Naive thymus-derived CD4-positive, alpha-beta T cell (primary cell): ENCODE measurements at places on chromosomes 4 and X.

GRCh38 chrX:50812995-50813842 lies 775 bp downstream of the SHROOM4 start:
- H3K4me1 ChIP-seq, result no peaks in the 10 kb centered on the region
- H3K36me3 ChIP-seq, result no peaks in the 10 kb centered on the region
- H3K27me3 ChIP-seq, result no peaks in the 10 kb centered on the region
- no peak overlapping the region for H3K4me3 ChIP-seq
- no peak overlapping the region for H3K27ac ChIP-seq

GRCh38 chrX:30220661-30221060 lies 5.3 kb downstream of the MAGEB2 start:
- DNase-seq, result no peak
- no peak overlapping the region for H3K27ac ChIP-seq
- no peaks in the 10 kb centered on the region for H3K36me3 ChIP-seq
- H3K4me3 ChIP-seq, result no peak overlapping the region
- H3K4me1 ChIP-seq, result no peaks in the 10 kb centered on the region
- H3K27me3 ChIP-seq, result no peaks in the 10 kb centered on the region

- DNase-seq, result no peak
- H3K4me3 ChIP-seq, result no peak overlapping the region
- H3K4me1 ChIP-seq, result peaks cover 11% of the 10 kb centered on the region
Measured at GRCh38 chr4:184548648-184549341, 74.4 kb upstream of the IRF2 start.

DNA sequence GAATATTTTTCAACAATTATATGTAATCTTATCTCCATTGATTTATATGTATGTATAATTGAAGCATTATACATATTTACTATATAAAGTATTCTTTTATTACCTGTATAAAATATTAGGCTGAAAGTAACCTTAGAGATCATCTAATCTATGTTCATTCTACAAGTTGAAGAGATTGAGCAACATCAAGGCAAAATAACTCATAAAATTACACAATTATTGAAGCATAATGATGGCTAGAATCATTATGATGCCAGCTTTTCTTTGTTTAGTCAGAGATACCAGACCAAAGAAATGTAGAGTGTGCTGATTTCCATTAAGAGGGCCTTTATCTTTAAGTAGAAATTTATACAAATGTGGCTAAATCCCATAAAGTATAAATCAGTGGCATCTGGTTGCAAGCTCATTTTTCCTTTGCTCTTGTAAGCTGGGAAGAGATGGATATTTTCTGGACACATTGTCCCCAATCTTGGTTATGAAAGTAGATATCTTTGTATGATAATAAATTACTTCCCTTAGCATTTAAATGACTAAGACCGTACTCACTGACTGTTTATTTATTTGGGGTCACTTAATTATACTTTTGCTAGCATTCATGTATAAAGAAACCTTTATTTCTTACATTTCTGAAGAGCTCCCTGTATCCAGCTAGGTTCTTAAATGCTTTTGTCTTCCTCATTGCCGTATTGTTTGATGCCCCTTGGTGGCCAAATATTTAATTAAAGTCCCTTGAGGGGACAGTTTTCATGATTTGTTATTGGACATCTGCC lies 339.8 kb downstream of the PCDH7 start:
- H3K4me1 ChIP-seq, result no peaks in the 10 kb centered on the region
- H3K27ac ChIP-seq, result no peak overlapping the region
- H3K36me3 ChIP-seq, result no peaks in the 10 kb centered on the region
- no peak overlapping the region for H3K4me3 ChIP-seq
- H3K27me3 ChIP-seq, result no peaks in the 10 kb centered on the region

DNA sequence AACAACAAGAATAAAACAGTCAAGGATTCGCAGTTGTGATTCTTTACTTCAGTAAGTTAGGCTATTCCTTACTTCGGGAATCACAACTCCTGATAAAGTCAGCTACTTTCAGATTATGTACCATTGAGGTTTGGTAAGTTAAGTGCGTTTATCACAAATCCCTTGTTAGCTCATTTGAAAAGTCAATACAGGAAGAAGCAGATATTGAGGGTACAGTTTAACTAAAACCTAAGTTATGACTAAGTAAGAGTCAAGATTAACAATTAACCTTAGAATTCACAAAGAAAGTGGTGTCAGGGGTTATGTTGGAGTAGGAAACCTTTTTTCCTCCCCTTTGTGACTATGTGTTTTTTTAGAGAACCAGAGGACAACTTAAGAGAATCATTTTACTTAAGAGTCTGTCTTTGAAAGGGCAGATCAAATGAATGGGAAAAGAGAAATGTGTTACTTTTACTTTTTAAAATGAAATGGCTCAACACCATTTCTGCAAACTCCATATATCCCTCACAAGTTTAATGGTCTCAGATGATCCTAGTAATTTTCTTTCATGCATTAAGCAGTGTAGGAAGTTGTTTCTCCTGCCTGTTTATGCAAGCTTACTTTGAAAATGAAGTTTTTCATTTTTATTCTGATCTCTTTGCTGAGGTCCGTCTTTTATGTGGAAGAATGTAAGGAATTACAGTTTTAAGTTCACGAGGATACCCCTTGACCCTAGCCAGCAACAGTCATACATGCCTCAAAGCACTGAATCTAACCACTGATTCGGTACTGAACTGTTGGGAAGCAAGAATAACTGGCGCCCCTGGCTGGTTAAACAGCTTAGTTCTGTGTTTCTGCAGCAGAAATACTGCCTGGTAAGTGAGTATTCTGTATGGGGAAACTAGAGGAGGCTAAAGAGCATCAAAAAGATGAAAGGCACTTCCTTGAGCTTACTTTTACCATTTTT lies 211.7 kb downstream of the SLC4A4 start:
- no peaks in the 10 kb centered on the region for H3K36me3 ChIP-seq
- no peaks in the 10 kb centered on the region for H3K27me3 ChIP-seq
- DNase-seq, result no peak
- no peaks in the 10 kb centered on the region for H3K4me1 ChIP-seq
- H3K4me3 ChIP-seq, result no peak overlapping the region
- no peak overlapping the region for H3K27ac ChIP-seq

- H3K4me1 ChIP-seq, result no peaks in the 10 kb centered on the region
- no peaks in the 10 kb centered on the region for H3K27me3 ChIP-seq
- DNase-seq, result no peak
- H3K27ac ChIP-seq, result no peak overlapping the region
- H3K4me3 ChIP-seq, result no peak overlapping the region
- no peaks in the 10 kb centered on the region for H3K36me3 ChIP-seq
Measured at GRCh38 chr4:5365071-5366008, 314.1 kb downstream of the STK32B start.

DNA sequence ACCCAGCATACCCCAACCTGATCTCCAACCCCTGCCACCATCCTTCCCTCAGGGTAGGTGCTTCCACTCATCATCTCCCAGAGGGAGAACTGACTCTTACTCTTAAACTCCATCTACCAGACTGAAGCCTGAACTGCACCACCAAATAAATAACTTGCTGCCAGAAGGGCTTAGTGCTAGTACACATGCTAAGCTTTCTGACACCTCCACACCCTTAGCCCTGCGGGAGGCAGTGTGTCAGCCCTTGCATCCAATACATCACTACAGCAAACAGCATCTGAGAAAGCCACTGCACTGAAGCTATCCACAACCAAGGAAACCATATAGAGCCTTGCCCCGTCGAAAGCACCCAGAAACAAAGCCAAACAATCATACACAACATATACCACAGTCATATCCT lies 68.6 kb upstream of the MCF2 start:
- no peaks in the 10 kb centered on the region for H3K36me3 ChIP-seq
- H3K4me3 ChIP-seq, result no peak overlapping the region
- no peak overlapping the region for H3K27ac ChIP-seq

DNA sequence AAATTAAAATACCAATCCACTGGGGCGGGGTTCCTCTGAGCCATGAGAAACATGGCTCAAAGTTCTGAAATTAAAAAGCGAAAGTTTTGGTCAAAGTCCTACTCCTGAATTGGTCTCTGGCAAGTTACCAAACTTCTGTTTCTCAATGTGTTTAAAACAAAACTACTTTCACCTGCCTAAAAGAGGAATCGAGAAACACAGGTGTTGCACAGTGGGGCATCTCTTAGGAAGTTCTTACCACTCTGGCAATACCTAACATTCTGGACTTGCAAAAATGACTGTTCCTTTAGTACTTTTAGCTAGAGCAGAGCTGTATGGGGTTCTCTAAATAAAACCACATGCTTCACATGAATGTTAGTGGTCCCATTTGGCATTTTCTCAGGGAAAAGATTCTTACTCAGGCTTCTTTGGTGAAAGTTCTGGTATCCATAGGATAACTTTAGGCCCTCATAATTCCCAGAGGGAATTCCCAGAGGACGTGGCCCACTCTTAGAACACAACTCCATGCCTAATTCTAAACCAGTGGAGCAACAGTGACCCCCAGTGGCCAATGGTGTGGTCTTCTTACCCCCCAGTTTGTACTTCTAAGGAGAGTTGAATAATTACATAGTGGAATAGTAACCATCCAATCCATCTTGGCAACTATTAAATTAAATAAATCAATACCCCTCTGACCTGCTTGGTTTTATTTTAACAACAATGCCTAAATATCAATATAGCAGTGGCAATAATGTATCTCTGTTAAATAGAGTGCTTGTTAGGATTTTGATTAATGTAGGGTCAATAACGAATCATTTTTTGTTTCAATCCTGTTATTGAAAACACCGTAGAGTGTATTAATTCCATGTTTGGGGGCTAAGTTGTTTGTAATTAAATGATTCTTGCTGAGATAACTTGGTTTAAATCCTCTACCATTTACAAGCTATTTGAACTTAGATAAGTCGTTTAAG lies 21.9 kb downstream of the BMP3 start:
- H3K4me1 ChIP-seq, result no peaks in the 10 kb centered on the region
- H3K27ac ChIP-seq, result no peak overlapping the region
- H3K27me3 ChIP-seq, result peaks cover 1% of the 10 kb centered on the region
- no peak for DNase-seq

DNA sequence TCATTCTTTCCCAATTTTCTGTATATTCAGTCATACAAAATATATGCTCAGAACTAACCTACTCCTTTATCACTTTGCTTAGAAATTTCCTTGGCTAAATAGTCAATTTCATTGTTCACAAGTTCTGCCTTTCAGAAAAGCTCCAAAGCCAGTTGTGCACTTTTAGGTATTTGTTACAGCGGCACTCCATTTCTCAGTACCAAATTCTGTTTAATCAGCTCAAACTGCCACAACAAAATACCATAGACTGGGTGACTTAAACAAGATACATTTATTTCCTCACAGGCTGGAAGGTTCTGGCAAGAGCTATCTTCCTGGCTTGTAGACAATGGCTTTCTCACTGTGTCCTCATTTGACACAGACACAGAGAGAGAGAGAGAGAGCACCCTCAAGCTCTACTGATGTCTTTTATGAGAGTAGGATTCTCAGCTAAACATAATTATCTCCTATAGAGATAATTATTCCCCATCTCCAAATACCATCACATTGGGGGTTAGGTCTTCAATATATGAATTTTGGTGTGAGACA lies 188.8 kb upstream of the FSTL5 start:
- H3K4me3 ChIP-seq, result no peak overlapping the region
- no peaks in the 10 kb centered on the region for H3K4me1 ChIP-seq
- no peak for DNase-seq
- H3K36me3 ChIP-seq, result no peaks in the 10 kb centered on the region
- no peak overlapping the region for H3K27ac ChIP-seq

DNA sequence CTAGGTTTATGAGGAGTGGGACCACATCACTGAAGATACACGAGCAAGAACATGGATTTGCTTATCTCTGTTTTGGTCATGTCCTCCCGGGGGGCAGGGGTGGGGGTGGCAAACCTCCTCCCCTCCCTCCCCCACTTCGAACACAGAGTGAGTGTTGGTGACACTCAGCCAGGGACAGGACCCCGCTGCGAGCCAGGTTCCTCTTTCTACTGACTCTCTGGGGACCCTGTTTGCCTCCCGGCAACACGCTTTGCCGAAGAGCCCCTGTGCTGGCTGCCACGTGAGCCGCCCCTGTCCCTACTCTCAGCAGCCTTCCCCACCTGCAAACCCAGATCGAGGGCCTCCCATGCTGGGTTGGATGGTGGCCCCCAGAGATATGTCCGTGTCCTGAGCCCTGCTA lies 34.7 kb downstream of the P2RY8 start:
- no peak for DNase-seq
- H3K4me1 ChIP-seq, result peaks cover 14% of the 10 kb centered on the region
- no peak overlapping the region for H3K4me3 ChIP-seq
- H3K27ac ChIP-seq, result peak overlapping the region; percentile 44

DNA sequence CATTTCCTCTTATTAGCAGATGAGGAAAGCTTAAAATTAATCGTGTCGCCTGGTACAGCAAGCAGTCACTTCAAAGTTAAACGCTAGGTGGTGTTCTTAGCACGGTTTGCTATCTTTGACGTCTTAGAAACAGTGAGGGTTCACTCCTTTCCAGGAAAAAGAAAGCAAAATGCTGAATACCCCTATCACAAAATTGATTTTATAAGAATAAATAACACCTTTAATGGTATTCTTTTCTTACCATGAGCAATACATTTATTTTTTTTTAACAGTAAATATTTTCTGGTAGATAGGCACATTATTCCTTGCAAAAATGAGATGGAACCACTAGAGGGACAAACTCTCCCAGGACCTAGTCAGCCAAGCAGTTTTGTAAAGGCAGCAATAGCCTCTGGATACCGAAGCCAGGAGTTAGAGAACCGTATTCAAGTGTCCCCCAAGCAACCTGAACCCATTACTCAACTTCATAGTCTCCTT lies 153.9 kb downstream of the KDR start:
- H3K36me3 ChIP-seq, result no peaks in the 10 kb centered on the region
- H3K27me3 ChIP-seq, result no peaks in the 10 kb centered on the region
- no peak overlapping the region for H3K4me3 ChIP-seq
- no peak overlapping the region for H3K27ac ChIP-seq
- no peaks in the 10 kb centered on the region for H3K4me1 ChIP-seq

DNA sequence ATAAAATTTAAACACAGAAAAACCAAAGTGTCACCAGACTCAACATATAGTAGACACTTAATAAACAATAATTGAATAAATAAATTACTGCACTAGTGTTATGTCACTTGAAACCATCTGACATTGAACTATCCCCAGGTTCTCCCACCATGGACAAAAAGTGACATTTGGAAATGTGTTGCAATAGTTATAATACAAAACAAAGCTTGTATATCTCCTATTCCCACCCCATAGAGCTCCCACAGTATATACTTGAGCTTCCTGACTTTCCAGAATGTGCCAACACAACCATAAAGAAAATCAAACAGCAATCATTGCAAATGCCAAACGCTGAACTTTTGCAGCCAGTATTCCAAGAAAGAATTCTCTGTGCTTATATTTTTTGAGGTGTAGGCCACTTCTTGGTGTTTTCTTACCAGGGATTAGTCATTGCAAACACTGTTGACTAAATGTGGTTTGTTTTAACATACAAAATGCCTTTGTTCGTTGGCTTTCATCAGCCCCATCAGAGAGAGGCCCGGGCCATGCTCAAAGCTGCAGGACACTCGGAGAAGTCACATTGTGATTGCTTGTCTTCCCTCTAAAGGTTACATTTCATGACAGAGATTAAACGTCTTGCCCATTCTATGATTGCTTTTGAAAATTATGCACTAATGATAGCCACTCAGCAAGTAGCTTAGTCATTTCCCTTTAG lies 33.8 kb downstream of the PPARGC1A start:
- no peak overlapping the region for H3K27ac ChIP-seq
- no peak overlapping the region for H3K4me3 ChIP-seq
- no peaks in the 10 kb centered on the region for H3K36me3 ChIP-seq
- no peak for DNase-seq
